ENCODE measurements at places on chromosomes 2 and 18.
A peak's percentile ranks its signal among the peaks of the same experiment; 100 is the strongest.

- DNase-seq, result no peak
Observed at GRCh38 chr2:70011335-70011734, 49.9 kb upstream of the ASPRV1 start.

GRCh38 chr2:88442473-88442872, 10.0 kb downstream of the FOXI3 start:
- no peak for DNase-seq

- DNase-seq, result no peak
Observed at GRCh38 chr18:39051013-39051412, 1485.4 kb upstream of the CELF4 start.

DNA sequence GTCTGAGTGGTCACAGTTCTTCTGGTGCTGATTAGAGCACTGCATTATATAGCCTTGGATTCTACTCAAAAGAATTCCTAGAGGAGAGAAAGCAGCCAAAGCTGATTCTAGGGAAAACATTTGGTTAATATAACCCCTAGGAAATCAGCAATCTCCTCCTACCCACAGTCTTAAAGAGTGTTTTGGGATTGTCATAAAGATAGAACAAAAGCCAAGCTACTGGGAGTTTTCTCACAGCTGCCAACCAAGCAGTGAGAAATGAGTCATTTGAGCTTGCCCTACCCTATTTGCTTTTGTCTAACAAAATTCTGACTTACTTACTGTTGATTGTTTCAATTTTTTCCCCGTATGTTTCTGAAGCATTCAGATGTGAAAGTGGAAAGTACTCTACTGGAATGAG, 469.3 kb downstream of the PLCL1 start:
- no peak for DNase-seq

GRCh38 chr18:53534695-53535094, 689.8 kb downstream of the MBD2 start:
- no peak for DNase-seq

DNA sequence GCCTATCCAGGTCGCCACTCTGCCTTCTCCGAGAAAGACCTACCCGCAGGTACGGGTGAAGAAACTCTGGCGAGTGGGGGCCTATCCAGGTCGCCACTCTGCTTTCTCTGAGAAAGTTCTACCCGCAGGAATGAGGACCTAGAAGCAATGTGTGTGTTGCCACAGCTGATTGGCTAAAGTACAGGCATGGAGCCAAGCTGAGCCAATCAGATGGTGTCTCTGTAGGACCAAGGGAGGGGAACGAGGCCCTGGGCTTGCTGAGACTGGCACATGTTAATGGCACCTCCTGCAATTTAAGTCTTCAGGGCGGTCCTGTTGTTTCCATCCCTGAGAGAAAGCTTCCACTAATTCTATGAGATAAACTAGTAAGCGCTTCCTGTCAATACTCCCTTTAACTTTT, 82.3 kb downstream of the KCTD1 start:
- DNase-seq, result no peak

- DNase-seq, result no peak
Observed at GRCh38 chr2:62706721-62707521, 1.4 kb downstream of the EHBP1 start.

DNA sequence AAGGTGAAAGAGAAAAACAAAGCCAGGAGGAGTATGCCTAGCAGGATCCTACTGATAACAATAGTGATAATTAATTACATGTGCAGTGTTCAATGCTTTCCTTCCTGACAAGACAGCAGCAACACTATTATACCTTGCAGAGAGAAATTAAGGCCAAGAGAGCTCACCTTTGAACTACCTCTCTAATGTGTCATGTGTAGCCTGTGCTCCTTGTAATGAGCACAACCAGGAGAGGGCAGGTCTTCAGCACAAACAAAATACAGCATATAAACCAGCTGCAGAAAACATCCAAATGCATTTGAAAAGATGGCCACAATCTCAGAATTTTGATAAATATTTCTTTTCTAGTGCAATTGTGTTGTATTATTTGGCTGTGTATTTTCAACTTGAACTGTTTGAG, 1425.7 kb downstream of the DSC3 start:
- DNase-seq, result no peak

- peak; percentile 84 for DNase-seq
Observed at GRCh38 chr2:19801367-19802080, 100.3 kb downstream of the TTC32 start.

GRCh38 chr2:203688798-203689197, 17.6 kb upstream of the CD28 start:
- DNase-seq, result peak; percentile 55

GRCh38 chr2:10151462-10151861, 28.9 kb downstream of the RRM2 start:
- DNase-seq, result no peak

GRCh38 chr2:172436889-172437288, 9.5 kb downstream of the ITGA6 start:
- DNase-seq, result no peak

- DNase-seq, result no peak
Observed at GRCh38 chr18:7516266-7517117, 50.6 kb upstream of the PTPRM start.

GRCh38 chr2:204732019-204732418, 186.7 kb downstream of the PARD3B start:
- no peak for DNase-seq

DNA sequence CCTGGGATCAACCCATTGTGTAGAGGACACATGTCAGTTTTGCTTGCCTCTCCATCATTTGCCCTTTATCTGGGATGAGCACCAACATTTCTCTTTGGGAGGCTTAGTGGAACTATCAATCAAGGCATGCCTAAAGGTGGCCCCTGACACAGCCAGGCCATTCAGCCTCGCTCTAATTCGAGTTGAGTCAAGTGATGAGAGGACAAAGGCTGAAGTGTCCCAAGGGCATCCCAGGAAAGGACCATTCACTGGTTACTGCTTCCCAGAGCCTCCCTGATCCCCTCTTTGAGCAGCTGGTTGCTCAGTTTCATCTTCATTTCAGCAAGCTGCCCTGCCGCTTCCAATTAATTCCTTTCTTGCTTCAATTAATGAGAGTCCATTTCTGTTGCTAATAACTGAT, 63.5 kb downstream of the DNER start:
- DNase-seq, result no peak

- peak; percentile 93 for DNase-seq
Observed at GRCh38 chr2:11344956-11345677, 681 bp upstream of the ROCK2 start.

DNA sequence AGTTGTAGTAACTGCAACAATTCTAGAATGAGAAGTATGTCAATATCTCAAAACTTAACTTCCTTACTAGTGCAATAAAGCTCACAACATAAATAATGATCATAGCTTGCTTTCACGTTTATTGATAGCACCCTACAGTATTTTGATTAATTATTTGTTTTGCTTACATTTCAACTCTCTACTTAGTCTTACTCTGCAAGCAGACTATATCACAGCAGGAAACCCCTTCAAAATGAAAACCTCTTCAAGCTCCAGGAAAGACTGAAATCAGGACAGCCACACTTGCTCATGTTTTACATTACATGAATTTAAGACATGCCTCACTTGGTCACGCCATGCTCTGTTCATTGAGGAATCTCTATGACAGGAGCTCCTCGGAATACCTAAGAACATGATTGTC, 3.3 kb downstream of the OLA1 start:
- no peak for DNase-seq

- DNase-seq, result no peak
Observed at GRCh38 chr2:109721135-109721534, 73.0 kb upstream of the RGPD5 start.

GRCh38 chr2:142868229-142868762, 9.2 kb upstream of the KYNU start:
- no peak for DNase-seq

DNA sequence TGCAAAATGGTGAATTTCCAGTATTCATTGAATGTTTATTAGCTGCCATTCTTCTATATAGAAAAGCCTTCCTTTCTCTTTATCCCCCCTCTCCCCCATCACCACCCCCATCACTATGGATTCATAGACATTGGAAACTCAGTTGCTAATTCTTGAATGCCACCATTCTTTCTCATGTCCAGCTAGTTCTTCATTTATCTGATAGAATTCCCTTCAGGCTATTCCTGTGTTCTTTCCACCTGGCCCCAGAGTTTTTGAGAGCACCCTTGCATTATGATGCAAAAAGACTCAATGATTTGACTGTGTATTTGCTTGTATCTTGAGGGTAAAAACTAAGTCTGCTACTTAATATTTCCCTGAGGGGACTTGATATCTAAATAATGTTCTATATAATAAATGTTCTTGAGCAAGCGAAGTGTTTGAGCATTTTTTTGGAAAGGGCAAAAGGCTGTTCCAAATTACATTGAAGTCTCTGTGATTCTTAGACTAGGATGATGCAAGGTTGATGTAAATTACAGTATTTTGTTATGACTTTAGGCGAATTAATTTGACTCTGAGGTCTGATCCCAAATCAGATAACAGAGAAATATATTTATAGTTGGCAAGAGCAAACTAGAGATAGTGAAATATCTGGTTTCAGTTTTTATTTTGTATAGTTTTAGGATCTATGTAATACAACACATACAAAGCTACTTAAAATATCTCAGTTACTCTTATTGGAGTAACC, 18.8 kb upstream of the SOS1 start:
- DNase-seq, result no peak

DNA sequence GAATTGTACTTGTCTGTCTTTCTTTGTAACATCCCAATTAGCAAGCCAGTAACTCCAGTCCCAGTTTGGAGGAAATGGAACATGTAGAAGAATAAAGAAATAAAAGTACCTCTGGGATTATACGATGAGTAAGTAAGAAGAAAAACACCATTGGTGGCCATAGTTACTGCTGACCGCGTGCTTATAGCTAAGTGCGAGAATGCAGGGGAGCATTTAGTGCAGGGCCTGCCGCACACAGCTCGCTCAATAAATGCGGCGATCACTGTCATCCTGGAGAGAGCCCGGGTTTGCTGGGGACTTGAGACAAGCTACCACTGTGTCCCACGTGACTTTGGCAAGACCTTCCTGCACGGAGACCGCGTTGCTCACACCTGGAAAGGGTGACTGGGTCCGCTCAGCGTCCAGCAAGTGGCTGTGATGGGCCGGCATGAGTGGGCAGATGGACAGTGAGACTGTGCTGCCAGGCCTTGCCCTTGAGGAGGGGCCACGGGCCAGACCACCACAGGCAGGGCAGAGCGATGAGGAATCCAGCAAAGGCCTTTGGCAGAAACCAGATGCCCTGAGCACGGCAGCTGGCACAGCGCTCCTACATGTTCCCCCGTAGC, 54.8 kb downstream of the ADI1 start:
- DNase-seq, result no peak

DNA sequence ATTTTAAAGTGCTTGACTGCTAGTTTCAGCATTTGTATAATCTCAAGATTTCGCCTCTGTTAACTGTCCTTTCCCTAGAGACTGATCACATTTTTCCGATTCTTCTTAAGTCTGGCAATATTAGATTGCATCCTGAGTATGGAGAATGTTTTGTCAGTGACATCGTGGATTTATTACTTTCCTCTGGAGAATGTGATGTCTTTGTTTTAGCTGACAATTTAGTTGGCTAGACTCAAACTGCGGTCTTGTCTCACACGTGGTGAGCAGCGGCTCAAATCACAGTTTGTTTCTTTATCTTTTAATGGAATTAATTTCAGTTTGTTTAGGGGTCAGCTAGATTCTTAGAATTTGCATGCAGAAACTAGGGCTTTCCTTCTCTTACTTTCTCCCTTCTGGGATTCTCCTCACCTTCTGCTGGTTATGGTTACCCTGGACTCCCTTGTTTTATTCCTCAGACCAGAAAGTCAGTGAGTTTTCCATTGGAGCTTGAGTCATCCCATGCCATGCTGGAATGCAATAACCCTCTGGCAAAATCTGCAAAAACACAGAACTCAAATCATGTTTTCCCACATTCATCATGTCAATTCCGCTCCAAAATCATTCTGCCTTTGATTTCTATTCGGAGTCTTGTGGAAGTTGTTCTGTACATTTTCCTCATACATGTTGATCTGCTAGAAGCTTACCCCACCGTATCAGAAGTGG, 327.2 kb upstream of the TRIB2 start:
- DNase-seq, result peak; percentile 19

All from GM04503 (cell line).